ENCODE measurements at places on chromosomes 16 and 17.

- no peak for DNase-seq
Observed at GRCh38 chr16:9136596-9136995, 45.2 kb downstream of the HAPSTR1 start.

DNA sequence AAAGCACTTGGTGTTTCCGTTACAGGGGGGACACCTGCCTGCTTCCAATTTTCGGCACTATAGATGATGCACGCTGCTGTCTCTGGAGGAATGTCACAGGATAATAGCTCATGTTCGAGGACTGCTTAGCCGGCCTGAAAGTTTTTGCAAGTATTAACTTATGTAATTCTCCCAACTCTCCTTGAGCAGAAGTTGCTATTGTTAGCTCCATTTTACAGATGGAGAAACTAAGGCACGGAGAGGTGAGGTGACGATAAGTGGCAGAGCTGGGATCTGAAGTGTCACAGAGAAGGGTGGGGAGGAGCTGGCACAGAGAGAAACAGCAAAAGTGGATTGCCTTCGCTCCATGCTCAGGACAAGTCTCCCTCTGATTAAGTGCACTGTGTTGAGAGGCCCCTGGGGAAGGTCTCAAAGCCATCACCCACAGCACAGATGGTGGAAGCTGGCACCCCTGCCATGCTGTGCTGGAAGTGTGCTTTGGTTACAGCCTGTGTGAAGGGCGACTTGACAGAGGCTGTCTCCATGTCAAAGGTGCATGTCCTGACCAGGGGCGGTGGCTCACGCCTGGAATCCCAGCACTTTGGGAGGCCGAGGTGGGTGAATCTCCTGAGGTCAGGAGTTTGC is 40.8 kb upstream of the MEAK7 start:
- DNase-seq, result no peak

DNA sequence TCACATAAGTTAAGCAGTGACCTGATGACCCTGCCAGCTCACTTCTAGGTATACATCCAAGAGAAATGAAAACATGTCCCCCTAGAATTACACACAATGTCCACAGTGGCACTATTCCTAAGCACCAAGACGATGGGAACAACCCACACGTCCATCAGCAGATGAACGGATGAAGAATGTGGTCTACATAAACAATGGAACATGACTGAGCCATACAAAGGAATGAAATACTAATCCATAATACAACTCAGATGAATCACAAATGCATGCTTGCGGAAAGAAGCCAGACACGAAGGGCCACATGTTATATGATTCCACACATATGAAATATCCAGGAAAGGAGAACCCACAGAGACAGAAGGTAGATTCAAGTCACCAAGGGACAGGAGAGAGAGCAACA is 17.4 kb downstream of the USP22 start:
- no peak for DNase-seq

GRCh38 chr17:38317081-38317480 is 20.1 kb downstream of the MRPL45 start:
- no peak for DNase-seq

- no peak for DNase-seq
Observed at GRCh38 chr17:60473788-60474187, 51.5 kb downstream of the CHCT1 start.

- DNase-seq, result no peak
Observed at GRCh38 chr17:81259058-81259605, 20.0 kb downstream of the NDUFAF8 start.

- no peak for DNase-seq
Observed at GRCh38 chr17:964876-965275, 14.7 kb downstream of the NXN start.

DNA sequence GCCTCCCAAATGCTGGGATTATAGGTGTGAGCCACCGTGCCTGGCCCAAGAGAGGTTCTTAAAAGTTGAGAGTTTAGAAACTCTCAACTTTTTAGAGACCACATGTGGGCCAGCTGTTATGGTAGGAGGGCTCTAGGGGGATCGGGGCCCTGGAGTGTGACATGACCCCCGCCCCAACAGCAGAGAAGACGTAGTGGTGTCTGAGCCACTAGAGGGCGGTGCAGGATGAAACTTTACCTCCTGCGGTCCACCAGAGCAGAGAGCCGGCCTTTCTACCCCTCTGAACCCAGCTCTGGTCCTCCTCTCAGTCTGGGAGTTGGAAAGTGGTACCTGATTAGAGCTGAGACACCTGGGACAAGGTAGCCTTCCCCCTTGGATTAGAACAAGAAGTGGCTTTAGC is 7.4 kb downstream of the CDK5RAP3 start:
- peak; percentile 86 for DNase-seq

- DNase-seq, result no peak
Observed at GRCh38 chr16:50737420-50737959, 4.4 kb upstream of the CYLD start.

- no peak for DNase-seq
Observed at GRCh38 chr17:18166894-18167293, 16.7 kb upstream of the ALKBH5 start.

GRCh38 chr17:27455236-27455913 is 873 bp upstream of the KSR1 start:
- peak; percentile 50 for DNase-seq

GRCh38 chr17:40098846-40099618 is 1.4 kb downstream of the NR1D1 start:
- DNase-seq, result peak; percentile 99

- peak; percentile 95 for DNase-seq
Observed at GRCh38 chr16:30949650-30950515, 1.0 kb downstream of the ORAI3 start.

DNA sequence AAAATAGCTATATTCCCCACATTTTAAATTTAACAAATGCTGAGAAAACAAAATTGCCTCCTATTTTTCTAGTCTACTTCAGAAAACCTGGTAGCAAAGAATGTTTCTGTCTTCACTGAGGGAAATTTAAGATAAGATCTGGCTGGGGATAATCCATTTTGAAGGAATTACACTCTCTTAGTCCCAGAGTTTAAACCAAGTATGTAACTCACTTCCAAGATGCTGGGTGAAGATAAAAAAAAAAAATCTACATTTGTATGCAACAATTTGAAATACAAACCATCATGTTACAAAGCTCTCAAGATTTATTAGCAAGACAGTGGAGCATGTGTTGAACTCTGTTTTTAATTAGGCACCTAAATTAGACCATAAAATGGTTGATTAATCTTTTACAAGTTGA is 5.7 kb downstream of the HS3ST3B1 start:
- DNase-seq, result no peak

GRCh38 chr17:32136856-32137255 is 5.4 kb upstream of the RHOT1 start:
- DNase-seq, result peak; percentile 97

GRCh38 chr17:3551189-3551588 is 6.4 kb downstream of the TRPV3 start:
- peak; percentile 21 for DNase-seq

DNA sequence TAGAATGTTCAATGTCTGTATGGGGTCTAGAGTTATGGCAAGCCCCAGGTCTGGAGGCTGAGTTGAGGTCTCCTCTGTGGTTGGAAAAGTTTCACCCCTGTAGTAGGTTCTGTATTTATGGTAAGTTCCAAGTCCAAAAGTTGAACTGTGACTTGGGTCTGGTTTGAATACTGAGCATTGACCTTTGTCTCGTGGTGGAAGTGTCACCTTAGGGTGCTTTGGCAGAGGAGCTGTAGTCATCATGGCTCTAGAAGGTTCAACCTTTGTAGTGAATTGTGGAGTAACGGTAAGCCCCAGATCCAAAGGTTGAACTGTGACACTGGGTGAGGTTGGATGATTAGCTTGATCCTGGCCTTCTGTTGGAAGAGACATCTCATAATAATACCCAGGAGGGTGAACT is 17.6 kb downstream of the RDM1 start:
- DNase-seq, result no peak

DNA sequence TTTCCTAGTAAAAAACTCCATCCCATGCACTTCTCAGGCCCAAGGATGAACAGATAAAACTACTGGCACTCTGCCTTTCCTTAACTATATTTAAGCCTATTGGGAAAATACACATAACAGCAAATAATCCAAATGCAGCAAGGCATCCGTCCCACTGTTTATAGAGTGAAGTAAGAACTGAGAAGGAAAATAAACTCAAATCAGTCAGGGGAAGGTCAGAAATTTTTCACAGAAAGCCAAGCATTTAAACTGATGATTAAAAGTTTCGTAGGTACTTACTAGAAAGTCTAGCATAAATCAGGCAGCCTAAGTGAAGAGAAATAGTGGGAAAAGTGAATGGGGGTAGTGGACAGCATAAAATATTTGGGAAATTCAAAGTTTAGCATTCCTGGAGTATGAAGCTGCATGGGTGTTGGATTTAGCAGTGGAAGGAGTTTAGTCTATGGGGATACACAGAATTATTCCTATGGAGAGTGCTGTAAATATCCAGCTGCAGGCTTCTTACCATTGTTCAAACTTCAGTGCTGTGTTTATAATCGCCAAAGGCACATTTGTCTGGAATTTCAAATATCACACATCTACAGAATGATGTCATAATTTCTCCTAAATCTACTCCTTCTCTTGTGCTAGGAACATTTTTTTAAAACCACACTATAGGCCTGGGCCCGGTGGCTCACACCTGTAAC is 1131.0 kb upstream of the GOT2 start:
- DNase-seq, result no peak

GRCh38 chr17:76917829-76918228 is 49.6 kb downstream of the MGAT5B start:
- no peak for DNase-seq

DNA sequence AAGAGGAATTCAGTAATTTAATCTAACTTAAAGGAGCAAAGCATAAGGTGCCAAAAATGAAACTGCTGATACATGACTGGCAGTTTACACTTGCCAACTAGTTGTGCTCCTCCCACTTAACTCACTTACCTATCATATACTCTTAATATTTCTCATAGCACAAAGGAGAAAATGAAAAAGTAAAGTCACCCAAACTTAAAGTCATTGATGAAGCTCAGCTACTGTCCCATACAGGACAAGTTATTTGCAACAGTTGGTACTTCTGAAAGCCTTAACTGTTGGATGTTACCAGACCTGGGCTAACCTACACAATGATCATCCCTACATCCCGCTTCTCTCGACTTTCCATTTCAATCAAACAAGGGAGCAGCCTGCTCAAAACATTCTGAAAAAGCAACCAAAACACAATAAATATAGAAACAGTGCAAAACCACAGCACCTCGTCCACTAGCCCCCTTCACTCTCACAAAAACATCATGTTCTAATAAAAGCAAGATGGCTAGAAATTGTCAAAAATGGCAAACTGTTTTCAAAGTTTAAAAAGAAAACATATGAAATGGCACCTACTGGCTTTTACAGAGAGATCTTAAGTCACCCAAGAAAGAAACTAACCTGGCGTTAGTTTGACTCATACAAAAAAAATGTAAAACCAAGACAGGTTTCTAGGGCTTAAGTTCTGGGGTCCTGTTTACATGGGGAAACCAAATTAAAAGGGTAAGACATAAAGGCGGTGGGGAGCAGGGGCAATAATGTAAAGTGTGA is 868 bp downstream of the MED13 start:
- peak; percentile 80 for DNase-seq

DNA sequence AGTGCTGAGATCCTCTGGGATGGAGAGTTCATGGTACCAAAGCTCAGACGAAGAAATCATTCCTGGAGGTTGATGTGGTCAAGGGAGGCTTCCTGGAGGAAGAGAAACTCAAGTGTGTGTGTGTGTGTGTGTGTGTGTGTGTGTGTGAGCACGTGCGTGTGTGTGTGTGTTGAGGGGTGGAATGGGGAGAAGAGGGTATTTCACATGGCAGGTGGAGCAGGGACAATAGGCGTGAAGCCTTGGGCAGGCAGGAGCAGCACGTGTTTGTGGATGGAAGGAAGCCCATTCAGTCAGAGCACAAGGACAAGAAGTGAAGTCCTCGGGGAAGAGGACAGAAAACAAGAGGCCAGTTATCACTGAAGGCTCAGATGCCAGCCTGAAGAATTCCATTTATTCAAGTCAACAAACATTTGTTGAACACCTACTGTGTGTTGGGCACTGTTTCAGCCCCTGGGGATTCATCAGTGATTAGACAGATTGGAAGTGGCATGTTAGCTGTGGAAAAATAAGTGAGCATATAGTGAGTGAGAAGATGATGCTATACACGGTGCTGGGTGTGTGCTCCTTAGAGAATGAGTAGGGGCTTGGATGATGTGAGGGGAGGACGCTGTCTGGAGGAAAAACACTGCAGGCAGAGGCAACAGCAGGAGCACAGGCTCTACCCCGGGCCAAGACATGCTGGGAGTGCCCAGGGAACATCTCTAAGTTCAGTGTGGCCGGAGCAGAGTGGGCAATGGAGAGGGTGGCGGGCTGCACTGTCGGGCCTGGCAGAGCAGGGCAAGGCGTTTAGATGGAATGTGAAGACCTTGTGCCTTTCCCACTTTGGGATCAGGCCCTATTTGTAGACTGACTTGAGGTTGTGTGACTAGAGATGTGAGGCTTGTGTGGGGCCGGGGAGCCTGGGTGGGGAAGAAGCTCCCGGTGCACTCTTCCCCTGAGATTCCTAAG is 267.1 kb downstream of the CBLN1 start:
- no peak for DNase-seq

- DNase-seq, result no peak
Observed at GRCh38 chr17:64382061-64382583, 8.5 kb downstream of the PECAM1 start.

DNA sequence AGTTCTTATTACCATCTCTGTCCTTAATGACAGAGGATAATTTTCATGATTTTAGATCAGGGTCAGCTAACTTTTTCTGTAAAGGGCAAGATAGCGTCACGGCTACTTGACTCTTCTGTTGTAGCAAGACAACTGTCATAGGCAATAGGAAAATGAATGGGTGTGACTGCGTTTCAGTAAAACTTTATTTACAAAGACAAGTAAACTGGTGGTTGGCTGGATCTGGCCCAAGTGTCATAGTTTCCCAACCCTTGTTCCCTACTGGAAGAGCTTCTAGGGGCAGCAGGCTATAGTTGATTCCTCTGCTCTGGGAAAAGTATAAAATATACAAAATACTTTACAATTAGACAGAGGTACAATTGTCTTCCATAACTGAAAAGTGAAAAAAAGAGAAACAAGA is 50.6 kb upstream of the VPS4A start:
- no peak for DNase-seq

- DNase-seq, result no peak
Observed at GRCh38 chr17:6524520-6524919, 31.8 kb downstream of the PITPNM3 start.

GRCh38 chr17:82177761-82178498 is 34.7 kb downstream of the CCDC57 start:
- no peak for DNase-seq

DNA sequence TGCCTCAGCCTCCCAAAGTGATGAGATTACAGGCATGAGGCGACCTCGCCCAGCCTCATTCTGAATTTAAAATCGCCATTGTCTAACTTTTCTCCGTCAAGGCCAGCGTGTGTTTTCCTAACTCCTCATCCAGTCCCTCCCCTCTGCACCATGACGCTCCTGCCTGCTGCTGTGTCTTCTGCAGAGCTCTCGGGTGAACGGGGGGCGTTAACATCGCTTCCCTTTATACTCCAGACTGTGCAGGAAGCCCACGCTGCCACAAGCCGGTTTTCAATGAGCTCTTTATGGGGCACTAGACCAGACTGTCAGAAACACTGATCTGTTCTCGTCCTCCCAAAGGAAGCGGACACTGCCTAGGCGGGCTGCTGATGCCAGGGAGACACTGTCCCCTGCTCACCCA is 13.2 kb downstream of the AANAT start:
- peak; percentile 46 for DNase-seq
